ENCODE measurements at places on chromosomes 12 and 14. TPM values are rescaled to one million over a fixed set of nuclear protein-coding genes. Genes with fewer than 3 reads are reported as not detected.

The STYK1 gene
- total RNA-seq: not detected

The SLCO1C1 gene
- total RNA-seq: not detected

The SRP54 gene
- 51.2 TPM for total RNA-seq

The HOXC12 gene
- not detected for total RNA-seq

The NANOG gene
- not detected for total RNA-seq

The PTHLH gene
- not detected for total RNA-seq

The BMAL2 gene
- total RNA-seq: 5.4 TPM

The RERG gene
- not detected for total RNA-seq

The HVCN1 gene
- 80.7 TPM for total RNA-seq

The GLT1D1 gene
- not detected for total RNA-seq

DNA sequence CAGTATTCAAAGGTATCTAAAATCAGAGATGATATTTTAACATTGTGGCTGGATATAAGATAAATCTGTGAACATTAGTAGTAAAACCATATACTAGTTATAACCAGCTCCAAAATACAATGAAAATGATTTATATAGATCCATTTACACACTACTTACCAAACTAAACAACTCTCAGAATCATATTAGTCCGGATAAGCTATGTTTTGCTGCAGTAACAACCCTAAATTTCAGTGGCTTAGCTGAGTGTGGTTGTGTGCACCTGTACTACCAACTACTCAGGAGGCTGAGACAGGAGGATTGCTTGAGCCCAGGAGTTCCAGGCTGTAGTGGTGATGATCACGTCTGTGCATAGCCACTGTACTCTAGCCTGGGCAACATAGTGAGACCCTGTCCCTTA, 23.8 kb downstream of the ZDHHC17 start:
- no peak overlapping the region for H3K27ac ChIP-seq
- no peaks in the 10 kb centered on the region for H3K27me3 ChIP-seq
- no peak for DNase-seq
- peaks cover 42% of the 10 kb centered on the region for H3K4me1 ChIP-seq
- H3K36me3 ChIP-seq: peaks cover 23% of the 10 kb centered on the region

DNA sequence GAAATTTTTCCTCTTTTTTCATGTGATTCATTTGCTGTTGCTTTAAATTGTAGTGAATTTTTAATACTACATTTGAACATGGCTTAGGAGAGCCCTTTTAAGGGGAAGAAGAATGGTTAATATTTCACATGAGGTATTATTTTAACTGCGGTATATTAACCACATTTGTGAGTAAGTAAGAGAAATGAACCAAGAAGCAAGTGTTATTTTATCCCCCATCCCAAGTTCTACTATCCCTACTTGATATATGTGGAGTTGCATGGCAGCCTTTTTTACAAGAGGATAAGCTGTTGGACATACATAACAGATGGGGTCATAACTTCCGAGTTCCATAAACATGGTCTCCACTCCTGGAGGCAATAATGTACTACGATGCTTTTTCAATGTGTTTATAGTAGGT, 623.3 kb downstream of the LRFN5 start:
- DNase-seq: no peak
- H3K4me3 ChIP-seq: no peak overlapping the region
- H3K27me3 ChIP-seq: no peaks in the 10 kb centered on the region
- no peaks in the 10 kb centered on the region for H3K4me1 ChIP-seq
- no peak overlapping the region for H3K27ac ChIP-seq
- no peaks in the 10 kb centered on the region for H3K36me3 ChIP-seq

DNA sequence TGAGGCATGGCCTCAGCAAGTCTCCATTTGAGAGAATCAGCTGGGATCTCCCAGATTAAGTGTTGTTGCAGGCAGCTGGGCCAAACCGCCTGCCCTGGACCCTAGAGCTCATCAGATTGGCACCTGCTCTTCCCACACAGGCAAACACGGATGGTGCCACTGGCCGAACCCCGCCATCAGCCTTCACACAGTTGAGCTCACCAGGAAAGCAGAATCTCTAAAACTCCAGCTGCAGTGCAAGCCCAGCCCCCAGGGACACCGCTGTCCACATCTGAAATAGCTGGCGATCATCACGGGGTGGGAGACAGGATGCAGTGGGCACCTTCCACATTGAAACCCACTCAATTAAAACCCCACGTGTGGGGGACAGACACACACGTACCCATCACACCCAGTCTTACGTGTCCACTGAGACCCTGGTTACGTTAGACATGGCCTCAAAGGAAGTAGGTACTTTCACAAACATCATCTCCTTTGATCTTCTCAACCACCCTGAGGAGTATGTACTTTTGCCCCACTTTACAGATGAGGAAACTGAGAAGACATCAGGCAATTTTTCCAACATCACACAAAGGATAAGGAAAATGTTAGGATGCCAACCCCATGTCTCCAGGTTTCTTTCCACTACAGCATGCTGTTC, 88.8 kb downstream of the SINHCAF start:
- no peak overlapping the region for H3K4me3 ChIP-seq
- DNase-seq: no peak
- no peaks in the 10 kb centered on the region for H3K36me3 ChIP-seq
- H3K27ac ChIP-seq: no peak overlapping the region
- peaks cover 10% of the 10 kb centered on the region for H3K4me1 ChIP-seq
- H3K27me3 ChIP-seq: peaks cover 25% of the 10 kb centered on the region

- DNase-seq: no peak
- peak overlapping the region; percentile 89 for H3K27ac ChIP-seq
- no peaks in the 10 kb centered on the region for H3K27me3 ChIP-seq
- H3K4me3 ChIP-seq: peak overlapping the region; percentile 21
- H3K36me3 ChIP-seq: peaks cover 63% of the 10 kb centered on the region
- H3K4me1 ChIP-seq: peaks cover 41% of the 10 kb centered on the region
Measured at GRCh38 chr14:20477211-20477876, 8.1 kb downstream of the PNP start.

DNA sequence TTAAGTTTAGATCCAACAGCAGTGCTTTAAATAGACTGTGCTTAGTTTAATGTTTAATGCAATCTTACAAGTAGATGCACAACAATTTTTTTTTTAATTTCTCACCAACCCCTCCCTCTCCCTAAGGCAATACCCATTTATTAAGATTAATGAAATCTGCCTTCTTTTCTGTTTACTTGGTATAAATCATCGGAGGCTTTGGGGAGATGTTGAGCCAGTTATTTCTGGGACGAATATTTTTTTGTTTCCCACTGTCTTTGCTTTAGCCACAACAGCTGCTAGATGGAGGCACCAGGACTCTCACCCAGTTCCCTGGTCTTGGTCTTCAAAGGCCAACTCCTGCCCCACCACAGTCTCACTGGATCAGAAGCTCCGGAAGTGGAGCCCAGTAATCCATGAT, 113.4 kb downstream of the PLXNC1 start:
- peak overlapping the region; percentile 97 for H3K4me3 ChIP-seq
- peaks cover 43% of the 10 kb centered on the region for H3K36me3 ChIP-seq
- peaks cover 63% of the 10 kb centered on the region for H3K4me1 ChIP-seq
- no peak for DNase-seq
- peak overlapping the region; percentile 99 for H3K27ac ChIP-seq
- H3K27me3 ChIP-seq: no peaks in the 10 kb centered on the region

GRCh38 chr14:69285661-69286255, 25.8 kb downstream of the GALNT16 start:
- no peaks in the 10 kb centered on the region for H3K4me1 ChIP-seq
- no peak overlapping the region for H3K4me3 ChIP-seq
- H3K27ac ChIP-seq: no peak overlapping the region
- no peaks in the 10 kb centered on the region for H3K36me3 ChIP-seq
- peaks cover 18% of the 10 kb centered on the region for H3K27me3 ChIP-seq
- no peak for DNase-seq
